Heart left ventricle (tissue), 16 donors: ENCODE measurements at places on chromosomes 2 and 18.
A peak's percentile ranks its signal among the peaks of the same experiment; 100 is the strongest.

DNA sequence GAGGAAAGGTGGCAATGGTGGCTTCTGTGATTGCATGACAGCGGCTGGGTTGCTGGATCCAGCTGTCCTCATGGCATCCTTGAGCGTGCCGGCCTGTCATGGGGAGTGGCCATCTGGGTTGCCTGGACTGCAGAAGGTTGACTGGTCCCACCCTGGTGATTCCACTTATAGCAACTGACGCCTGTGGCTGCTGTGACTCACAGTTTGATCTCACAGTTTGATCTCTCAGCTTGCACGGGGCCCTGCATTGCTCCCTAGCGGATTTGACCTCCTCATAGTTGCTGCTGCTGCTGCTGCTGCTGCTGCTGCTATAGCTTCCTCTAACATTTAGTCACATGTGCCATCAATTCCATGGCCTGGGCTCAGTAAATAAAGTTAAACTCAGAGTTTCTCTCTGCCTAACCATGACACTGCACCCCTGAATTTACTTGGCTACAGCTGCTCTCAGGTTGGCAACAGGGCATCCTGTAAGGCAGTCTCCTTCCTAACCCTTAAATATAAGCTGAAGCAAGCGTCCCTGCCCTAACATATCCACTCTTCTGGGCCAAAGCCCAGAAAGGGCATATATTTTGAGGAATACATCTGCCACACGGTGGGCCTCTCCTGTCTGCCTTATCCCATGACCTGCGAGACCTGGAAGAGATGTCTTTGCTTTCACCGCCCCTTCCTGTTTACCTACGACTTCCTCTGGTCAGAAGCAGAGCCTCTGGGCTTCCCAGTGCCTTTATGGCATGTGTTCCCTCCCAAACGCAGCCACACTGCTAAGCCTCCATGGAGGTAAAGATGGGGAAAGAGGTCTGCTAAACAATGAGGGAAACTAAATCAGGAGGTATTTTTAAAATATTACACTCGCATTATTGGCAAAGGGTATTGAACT lies 37.8 kb upstream of the CCDC150 start:
- H3K4me1 ChIP-seq, result no peaks in the 10 kb centered on the region
- no peaks in the 10 kb centered on the region for H3K27me3 ChIP-seq
- H3K4me3 ChIP-seq, result no peak overlapping the region
- no peaks in the 10 kb centered on the region for H3K36me3 ChIP-seq
- peak; percentile 83 for DNase-seq

DNA sequence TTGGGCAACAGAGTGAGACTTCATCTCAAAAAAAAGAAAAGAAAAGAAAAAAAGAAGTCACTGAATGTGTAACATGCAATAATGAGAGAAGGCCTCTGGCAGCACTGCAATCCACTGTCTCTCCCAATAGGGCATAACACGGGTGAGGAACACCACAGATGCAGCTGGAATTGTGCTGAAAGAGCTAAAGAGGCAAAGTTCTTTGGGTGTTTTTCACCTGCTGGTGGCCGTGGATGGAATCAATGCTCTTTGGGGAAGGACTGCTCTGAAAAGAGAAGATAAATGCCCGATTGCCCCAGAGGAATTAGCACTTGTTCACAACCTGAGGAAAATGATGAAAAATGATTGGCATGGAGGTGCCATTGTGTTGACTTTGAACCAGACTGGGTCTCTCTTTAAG lies 31.0 kb upstream of the CYBRD1 start:
- H3K27me3 ChIP-seq, result no peaks in the 10 kb centered on the region
- no peak overlapping the region for H3K27ac ChIP-seq
- DNase-seq, result no peak
- H3K4me3 ChIP-seq, result no peak overlapping the region
- H3K36me3 ChIP-seq, result no peaks in the 10 kb centered on the region
- H3K4me1 ChIP-seq, result no peaks in the 10 kb centered on the region

GRCh38 chr18:10304853-10305252 lies 149.6 kb upstream of the APCDD1 start:
- no peaks in the 10 kb centered on the region for H3K27me3 ChIP-seq
- no peaks in the 10 kb centered on the region for H3K4me1 ChIP-seq
- no peaks in the 10 kb centered on the region for H3K36me3 ChIP-seq
- no peak for DNase-seq

- no peaks in the 10 kb centered on the region for H3K27me3 ChIP-seq
- H3K36me3 ChIP-seq, result no peaks in the 10 kb centered on the region
- DNase-seq, result no peak
- no peaks in the 10 kb centered on the region for H3K4me1 ChIP-seq
Measured at GRCh38 chr2:38765551-38765950, 12.5 kb upstream of the GEMIN6 start.

DNA sequence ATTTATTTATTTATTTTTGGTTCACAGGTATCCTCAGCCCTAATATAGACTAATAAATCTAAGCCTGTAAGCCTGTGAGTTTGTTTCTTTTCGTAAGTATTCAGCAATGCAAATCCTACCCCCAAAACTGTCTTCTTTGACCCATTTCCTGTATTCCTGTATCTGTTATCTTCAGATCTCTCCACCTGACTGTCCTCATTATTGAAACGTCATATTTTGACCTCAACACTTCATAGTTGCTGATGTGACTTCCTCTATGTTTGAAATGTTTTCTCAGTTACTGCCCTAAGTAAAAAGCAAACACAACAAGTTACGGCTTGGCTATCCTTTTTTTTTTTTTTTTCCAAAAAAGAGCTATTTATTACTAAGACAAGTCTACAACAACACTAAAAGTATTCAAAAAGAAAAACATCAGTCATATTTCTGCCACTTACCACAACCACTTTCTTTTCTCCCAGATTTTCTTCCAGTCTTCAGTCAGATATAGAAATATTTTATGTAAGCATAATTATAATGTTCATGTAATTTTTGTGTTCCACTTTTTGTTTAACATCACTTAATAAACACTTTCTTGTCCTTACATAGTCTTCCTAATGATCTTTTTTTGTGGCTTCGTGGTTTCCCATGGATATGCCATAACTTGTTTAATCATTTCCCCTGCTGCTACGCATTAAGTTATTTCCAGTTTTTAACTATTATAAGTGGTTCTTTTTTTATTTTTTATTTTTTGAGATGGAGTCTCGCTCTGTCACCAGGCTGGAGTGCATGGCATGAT lies 45.0 kb upstream of the EML4 start:
- DNase-seq, result no peak
- peaks cover 16% of the 10 kb centered on the region for H3K4me1 ChIP-seq
- no peak overlapping the region for H3K27ac ChIP-seq
- no peaks in the 10 kb centered on the region for H3K27me3 ChIP-seq
- H3K4me3 ChIP-seq, result no peak overlapping the region

DNA sequence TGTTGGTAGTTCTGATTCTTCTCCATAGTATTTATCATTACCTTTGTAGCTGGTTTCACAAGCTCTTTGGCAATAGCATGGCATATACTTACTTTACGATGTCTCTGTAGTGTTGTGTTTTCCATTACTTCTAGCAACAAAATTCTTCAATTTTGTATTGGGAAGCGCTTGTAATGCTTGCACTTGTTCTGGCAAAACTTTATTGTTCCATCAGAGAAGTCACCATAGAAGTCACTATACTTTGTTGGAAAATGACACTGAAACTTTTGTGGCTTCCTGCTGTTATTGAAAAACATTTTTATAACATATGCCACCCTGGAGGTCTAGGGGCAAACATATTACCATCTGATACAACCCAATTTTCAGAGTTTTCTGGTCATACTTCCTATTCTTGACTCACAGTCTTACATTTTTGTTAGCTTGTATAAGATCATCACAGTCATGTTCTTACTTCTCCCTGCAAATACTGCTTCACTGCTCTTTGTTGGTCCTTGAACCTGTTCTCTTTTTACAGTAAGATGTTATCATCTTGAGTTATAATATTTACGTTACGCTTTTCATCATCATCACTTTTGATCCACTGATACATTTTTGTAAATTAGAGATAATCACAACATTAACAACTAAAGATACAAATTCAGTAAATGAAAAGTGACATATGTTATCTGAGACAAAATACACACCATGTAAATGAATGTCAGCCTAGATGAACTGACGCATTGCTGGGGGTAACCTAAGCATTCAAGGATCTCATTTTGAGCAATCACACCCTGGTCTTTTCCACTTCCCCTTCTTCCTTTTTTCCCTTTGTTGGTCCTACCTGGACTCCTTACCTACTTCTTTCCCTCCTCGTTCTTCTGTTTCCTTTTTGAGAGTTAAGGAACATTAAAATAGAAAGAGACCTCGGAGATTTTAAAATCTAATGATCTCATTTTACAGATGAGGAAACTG lies 33.3 kb upstream of the CXCR4 start:
- H3K4me3 ChIP-seq, result no peak overlapping the region
- no peaks in the 10 kb centered on the region for H3K27me3 ChIP-seq
- no peak overlapping the region for H3K27ac ChIP-seq
- no peak for DNase-seq
- no peaks in the 10 kb centered on the region for H3K4me1 ChIP-seq

DNA sequence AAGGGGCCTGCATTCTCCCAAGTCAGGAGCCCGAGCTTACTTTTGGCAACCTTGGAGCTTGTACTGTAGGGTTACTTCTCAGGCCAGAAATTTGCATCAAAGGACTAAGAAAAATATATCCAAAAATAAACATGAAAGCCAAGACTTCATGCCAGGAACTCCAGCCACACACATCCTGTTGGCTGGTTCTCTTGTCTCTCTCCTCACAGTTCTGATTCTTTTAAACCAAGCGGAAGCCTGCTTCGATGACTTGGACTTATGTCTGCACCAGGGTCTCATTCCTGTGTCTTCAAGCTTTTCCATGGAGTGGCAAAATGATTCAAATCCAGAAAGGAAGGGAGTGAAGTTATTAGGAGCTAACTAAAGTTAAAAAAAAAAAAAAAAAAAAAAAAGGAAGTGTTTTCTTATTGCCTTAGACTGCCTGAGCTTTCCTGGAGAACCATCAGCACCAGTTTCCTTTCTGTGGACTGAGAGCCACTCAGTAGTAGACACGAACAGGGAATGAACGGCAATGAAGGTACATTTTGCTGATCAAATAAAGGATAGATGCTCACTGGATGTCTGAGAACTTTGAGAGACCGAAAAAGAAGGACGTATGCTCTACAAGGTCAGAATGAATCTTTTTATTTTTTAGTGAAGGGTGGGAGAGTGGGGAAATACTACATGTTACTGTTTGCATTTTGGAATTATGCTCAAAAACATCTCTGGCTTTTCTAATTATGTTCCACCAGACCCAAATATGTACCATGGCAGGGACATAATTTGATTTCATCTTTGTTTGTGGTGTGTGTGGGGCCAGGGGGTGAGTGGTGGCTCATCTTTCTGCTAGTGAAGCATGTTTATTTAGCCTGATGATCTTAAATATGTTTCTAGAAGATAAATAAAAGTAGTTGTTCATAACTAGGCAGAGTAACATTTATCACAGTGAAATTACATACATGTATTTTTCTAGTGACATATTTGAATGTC lies 86.0 kb downstream of the RAPGEF4 start:
- DNase-seq, result no peak
- H3K4me3 ChIP-seq, result peak overlapping the region; percentile 45
- no peaks in the 10 kb centered on the region for H3K36me3 ChIP-seq
- H3K27ac ChIP-seq, result peak overlapping the region; percentile 52
- H3K4me1 ChIP-seq, result peaks cover 3% of the 10 kb centered on the region

- H3K4me1 ChIP-seq, result peaks cover 64% of the 10 kb centered on the region
- H3K27ac ChIP-seq, result no peak overlapping the region
Measured at GRCh38 chr2:73999881-74000597, 15.3 kb downstream of the TET3 start.

- peaks cover 4% of the 10 kb centered on the region for H3K4me1 ChIP-seq
- DNase-seq, result no peak
- no peak overlapping the region for H3K4me3 ChIP-seq
- no peaks in the 10 kb centered on the region for H3K36me3 ChIP-seq
- no peak overlapping the region for H3K27ac ChIP-seq
Measured at GRCh38 chr18:49081511-49082155, 130.9 kb upstream of the SMAD7 start.

DNA sequence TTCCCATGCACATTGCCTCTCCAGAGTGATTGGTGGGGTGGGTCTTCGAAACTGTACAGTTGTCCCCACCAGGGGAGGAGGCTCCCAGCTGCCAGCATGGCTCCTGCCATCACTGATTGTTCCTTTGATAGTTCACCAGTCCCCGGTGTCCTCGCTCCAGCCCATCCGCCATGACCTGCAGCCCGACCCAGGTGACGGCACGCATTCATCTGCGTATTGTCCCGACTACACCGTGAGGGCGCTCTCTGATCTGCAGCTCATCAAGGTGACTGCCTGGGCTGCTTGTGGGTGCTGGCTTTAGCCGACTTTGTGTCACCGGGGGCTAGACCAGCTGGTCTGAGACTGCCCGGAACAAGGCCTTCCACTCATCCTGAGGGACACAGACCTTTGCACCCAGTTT lies 12.4 kb downstream of the CNNM3 start:
- H3K27me3 ChIP-seq, result no peaks in the 10 kb centered on the region
- H3K36me3 ChIP-seq, result peaks cover 76% of the 10 kb centered on the region
- DNase-seq, result no peak
- no peak overlapping the region for H3K27ac ChIP-seq
- H3K4me3 ChIP-seq, result no peak overlapping the region
- H3K4me1 ChIP-seq, result no peaks in the 10 kb centered on the region

DNA sequence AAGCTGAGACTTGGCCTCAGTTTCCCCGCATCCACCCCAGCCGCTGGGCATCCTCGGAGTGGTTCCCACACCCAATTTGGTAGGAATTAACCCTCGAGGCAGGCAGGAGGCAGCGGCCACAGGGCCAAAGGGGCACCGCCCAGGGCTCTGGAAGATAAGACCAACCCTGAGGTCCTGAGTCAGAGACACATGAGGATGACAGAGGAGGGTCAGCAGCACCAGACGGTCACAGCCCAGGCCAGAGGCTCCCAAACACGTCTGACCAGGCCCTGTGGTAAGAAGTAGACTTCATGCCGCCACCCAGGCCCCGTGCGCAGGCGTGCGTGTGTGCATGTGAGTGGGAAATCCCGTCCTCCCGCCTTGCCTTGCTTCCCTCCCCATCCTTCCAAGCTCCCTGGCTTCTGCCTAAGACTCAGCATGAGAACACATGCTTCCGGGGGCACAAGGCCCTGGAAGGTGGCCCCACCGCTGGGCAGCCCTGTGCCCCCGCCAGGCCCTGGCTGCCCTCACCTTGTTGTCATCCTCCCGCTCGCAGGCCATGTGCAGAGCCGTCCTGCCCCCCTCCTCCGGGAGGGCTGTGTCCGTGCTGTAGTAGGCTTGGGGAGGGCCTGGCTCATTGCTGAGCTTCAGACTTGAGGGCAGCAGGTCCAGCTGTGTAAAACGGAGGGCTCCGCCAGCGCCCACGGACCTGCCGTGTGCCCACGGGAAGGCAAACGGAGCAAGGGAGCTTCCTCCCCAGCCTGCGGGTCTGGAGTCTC lies 46.3 kb downstream of the ANKMY1 start:
- no peaks in the 10 kb centered on the region for H3K36me3 ChIP-seq
- no peak overlapping the region for H3K4me3 ChIP-seq
- DNase-seq, result no peak
- no peak overlapping the region for H3K27ac ChIP-seq
- H3K27me3 ChIP-seq, result no peaks in the 10 kb centered on the region

DNA sequence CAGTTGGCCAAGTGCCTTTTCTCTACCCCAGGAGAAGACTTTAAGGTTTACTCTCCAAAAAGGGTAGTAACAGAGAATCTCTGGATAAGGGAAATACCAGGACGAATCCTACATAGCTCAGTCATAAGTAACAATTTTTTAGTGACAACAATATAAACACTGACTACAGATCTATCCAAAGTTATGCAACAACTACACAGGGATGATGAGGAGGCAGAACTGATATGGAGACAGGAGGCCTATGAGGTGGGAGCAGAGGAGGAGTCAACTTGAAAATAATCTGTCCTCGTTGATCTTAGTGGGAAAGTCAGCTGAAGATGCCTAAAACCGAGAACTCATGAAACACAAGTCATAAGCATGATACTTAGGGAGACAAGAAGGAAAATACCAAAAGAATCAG lies 40.2 kb downstream of the SLC35F5 start:
- H3K4me3 ChIP-seq, result no peak overlapping the region
- DNase-seq, result no peak
- peaks cover 7% of the 10 kb centered on the region for H3K36me3 ChIP-seq
- no peaks in the 10 kb centered on the region for H3K27me3 ChIP-seq
